ENCODE measurements at places on chromosomes 3 and 15.

DNA sequence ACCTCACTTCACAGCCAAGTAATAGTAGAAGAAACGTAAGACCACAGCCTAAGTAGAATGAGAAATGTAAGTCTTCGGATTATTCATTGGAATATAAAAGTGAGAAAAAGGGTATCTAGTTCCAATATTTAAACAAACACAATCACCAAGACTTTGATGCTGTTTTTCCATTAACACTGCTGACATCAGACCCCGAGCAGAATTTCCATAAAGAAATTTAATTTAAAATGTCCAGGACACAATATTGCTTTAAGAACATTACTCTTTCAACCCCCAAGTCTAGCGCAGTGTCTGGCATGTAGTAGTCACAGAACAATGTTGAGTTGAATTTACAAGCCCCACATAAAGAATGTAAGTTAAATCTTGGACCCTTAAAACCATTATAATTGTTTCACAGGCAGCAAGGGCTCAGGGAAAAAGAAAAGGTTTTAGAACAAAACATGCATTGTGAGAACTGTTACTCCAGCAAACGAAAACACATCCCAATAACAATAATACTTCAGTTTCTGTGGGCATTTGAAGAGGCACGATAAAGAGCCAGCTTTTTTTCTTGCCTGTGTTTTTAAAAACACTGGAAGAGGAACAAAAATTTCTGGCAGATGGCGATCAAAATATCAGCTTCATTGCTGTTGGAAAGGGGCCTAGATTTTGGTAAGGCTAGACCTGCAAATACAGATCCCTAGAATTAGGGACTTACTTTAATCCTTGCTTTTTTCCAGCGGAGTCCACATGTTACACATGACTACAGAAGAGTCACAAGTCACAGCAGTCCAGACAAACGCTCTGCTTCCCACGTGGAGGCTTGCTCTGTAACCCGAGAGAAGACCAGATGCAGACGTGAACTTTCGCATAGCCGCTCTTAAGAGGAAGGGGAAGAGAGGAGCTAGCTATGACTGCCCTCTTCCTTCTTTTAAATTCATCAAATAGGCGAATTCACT, 77.9 kb upstream of the IGSF10 start:
- DNase-seq: no peak

DNA sequence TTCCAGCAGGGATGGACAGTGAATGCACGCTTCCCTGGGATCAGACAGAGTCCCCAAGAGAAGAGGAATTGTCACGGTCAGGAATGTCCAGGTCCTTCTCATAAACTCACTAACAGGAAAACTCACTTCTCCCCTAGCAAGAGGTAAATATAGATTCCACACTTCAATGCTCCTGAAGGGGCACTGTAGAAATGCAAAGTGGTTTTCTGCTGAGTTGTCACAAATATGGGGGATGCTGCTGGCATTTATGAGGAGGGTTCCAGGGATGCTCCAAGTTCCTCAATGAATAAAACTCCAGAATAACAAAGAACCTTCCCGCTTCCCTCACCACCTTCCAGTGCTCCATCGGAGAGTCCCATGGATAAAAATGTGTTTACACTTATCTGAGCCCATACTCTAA, 423.4 kb downstream of the MAGI1 start:
- DNase-seq: no peak

DNA sequence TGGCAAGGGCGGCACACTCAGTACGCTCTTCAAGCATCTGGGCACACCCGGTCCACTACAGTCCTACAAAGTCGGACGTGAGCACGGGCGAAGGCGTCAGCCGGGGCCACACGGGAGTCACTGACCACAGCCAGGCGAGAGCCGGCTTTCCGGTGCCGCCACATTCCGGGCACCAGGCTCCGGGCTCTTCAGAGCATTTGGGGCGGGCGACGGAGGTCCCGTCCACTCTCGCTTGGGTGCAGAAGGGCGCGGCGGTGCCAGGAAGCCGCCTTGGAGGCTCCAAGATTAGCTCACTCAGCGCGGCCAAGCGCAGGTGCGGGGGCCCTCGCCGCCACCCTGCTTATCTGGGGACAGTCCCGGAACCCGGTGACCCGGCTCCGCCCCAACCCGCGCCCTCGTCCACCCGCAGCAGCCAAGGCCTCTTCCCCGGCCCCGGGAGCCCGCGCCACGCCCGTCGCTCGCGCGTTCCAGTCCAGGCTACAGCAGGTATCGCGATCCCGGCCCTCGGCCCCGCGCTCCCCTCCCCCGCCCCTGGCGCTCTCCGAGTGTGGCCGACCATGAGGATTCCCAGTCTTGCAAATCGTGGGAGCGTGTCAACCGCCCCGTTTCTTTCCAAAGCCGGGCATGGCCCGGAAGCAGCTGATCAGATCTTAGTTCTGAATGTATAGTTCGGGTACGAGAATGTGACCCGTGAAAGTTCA, at the start of gene ADPRH:
ADPRH (plus strand) TSS at position 127 of the 701 bp plus-strand sequence. CDS start 2,678 bp downstream, outside the sequence.
- no peak for DNase-seq

- no peak for DNase-seq
These were observed 504 bp downstream of the ABHD2 start for GRCh38 chr15:89088605-89089315.

All from stimulated activated CD8-positive, alpha-beta memory T cell treated with anti-CD3 and anti-CD28 coated beads, Interleukin-4, amount 100 ng/mL, for 4 hours (primary cell).